ENCODE measurements at places on chromosomes 1 and 21. TPM values are rescaled to one million over a fixed set of nuclear protein-coding genes. Genes with fewer than 3 reads are reported as not detected.

DNA sequence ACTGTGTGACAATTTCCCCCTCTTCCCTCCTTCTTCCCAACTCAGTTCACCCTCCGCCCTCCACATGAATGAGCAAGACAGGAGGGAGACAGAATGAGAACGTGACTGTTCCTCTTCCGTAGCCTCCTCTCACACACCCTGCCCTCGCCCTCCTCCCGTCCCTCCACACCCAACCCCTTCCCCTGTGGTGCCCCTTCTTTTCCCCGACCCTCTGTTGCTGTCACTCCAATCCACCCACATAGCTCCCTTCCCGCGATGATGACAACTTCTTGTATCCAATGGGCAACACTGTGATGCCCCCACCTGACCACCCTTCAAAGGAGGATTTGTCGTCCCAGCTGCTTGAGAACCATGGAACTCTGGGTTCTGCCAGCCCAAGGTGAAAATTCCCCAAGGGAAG, 41.4 kb upstream of the COX20 start:
- DNase-seq, result no peak

RGS13 gene
- total RNA-seq, result not detected

GRCh38 chr21:34544032-34544496, 32.1 kb upstream of the KCNE1 start:
- peak; percentile 74 for DNase-seq

TXNIP gene
- total RNA-seq, result 138 TPM

DNA sequence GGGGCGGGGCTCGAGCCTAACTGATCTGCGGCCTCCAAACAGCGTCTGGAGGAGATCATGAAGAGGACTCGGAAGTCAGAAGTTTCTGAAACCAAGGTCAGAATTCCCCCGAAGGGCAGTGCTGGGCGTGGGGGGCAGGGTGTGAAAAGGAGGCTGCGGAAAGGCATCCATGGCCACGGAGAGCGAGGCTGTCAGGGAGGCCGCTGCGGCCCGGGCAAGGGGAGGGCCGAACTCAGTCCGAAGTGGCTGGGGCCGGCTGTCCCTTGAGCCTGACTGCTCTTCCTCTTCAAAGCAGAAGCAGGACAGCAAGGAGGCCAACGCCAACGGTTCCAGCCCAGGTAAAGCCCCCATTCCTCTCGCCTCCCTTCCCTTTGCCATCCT, 23.2 kb downstream of the MAP7D1 start:
- DNase-seq, result no peak

GRCh38 chr1:29352719-29353420, 116.5 kb downstream of the PTPRU start:
- DNase-seq, result no peak

DNA sequence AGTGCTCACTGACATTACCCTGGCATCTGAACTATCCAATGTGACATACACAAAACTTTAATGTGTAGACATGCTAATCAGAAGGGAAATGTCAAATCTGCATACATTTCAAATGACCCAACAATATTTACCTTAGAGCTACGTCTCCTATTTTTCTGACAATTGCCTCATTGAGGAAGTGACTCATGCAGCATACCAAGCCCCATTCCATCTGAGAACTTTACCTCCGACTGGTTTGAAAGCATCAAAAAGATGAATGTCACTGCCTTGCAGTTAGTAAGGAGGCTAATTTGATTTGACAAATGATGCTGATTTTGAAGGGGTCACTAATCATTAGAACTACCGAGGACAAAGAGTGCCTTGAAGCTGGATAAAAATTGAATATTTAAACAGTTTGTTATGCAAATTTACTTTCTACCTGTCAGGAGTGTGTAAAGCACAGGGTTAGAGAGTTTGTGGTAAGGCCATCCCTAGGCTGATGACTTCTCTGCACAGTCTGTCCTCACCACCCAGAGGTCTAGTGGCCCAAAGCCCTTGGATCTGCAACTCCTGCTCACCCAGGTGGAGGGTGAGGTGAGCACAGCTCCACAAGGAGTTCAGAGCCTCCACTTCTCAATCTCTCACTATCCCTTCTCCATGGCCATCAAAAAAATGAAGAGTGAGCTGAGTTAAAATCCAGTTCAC, 500.3 kb upstream of the C1orf87 start:
- peak; percentile 74 for DNase-seq

DNA sequence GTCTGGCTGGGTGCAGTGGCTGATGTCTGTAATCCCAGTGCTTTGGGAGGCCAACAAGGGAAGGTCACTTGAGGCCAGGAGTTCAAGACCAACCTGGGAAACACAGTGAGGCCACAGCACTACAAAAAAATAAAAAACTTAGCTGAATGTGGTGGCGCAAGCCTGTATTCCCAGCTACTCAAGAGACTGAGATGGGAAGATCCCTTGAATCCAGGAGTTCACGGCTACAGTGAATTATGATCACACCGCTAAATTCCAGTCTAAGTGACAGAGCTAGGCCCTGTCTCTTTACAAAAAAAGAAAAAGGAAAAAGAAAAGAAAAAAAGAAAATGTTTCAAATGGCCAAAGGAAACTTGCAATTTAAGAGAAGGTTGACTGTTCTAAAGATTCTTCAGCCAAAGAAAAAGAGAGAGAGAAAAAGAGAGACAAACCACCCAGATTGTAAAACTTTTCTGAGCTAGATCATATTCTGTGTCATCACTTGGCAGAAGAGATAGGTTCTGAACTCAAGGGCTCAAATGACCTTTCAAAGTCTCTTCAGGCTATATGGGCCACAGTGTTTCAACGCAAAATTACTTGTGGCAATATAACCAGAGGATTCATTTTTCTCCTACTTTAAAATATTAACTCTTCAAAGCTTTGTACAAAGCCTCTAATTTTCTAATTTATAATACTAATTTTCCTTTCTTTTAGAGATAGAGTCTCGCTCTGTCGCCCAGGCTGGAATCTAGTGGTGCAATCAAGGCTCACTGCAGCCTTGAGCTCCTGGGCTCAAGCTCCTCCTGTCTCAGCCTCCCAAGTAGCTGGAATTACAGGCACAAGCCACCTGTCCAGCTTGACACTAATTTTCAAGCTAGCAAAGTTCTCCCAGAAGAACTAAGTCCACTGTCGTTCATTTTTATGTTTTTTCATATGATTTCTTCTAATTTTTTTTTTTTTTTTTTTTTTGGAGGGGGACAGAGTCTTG, 20.5 kb downstream of the ARID4B start:
- DNase-seq, result no peak

GJA8 gene
- total RNA-seq, result not detected

DNA sequence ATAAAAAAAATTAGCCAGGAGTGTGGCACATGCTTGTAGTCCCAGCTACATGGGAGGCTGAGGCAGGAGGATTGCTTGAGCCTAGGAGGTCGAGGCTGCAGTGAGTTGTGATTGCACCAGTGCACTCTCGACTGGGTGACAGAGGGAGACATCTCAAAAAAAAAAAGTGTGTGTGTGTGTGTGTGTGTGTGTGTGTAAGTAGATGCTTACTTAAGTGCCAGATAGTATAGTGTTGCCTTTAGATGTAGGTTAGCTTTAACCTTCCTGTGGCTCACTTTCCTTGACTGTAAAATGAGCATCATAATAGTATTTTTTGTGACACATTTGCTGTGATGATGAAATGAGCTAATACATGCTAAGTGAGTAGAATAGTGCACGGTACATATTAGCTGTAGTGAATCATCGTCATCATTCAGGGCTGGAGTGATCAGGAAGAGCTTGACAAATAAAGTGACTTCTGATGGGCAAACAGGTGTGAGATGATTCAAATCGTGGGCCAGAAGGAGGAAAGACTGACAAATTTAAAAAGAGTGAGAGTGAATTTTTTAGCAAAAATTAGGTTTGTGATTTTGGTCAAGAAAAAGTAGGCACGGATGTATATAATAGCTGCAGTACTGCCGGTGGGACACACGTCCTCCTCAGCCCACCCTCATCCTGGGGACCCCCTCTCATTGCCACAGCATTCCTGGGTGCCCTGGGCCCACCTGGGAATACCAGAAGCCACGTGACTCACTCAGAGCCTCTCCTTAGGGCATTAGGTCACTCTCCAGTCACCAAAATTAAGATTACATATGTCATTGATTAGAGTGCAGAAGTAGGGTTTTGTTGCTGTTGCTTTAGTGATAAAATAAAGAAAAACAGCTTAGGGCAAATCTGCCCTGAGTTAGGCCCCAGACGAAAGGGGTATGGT, 33.9 kb downstream of the EIF2D start:
- DNase-seq, result no peak

- DNase-seq, result peak; percentile 23
These were observed 131.7 kb downstream of the HHIPL2 start for GRCh38 chr1:222416001-222416791.
